ENCODE measurements at places on chromosomes 6 and 20. TPM values are rescaled to one million over a fixed set of nuclear protein-coding genes. Genes with fewer than 3 reads are reported as not detected.

DNA sequence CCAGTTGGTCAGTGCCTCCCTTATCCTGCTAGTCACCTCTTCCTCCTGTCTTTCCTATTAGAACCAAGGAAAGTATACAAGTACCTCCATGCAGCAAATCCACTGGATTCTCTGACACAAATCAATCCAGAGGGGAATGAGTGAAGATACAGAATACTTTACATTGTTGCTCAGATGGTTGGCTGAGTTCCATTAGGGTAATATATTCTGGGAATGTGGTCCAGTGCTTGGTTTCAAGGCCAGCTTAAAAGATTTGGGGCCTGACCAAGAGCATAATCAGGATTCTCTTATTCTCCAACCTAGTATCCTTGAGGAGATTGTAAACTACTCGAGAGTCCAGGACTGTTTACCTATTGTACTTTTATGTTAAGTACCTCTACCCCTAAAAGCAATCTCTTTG lies 23.0 kb downstream of the CARMIL1 start:
- DNase-seq = no peak

DNA sequence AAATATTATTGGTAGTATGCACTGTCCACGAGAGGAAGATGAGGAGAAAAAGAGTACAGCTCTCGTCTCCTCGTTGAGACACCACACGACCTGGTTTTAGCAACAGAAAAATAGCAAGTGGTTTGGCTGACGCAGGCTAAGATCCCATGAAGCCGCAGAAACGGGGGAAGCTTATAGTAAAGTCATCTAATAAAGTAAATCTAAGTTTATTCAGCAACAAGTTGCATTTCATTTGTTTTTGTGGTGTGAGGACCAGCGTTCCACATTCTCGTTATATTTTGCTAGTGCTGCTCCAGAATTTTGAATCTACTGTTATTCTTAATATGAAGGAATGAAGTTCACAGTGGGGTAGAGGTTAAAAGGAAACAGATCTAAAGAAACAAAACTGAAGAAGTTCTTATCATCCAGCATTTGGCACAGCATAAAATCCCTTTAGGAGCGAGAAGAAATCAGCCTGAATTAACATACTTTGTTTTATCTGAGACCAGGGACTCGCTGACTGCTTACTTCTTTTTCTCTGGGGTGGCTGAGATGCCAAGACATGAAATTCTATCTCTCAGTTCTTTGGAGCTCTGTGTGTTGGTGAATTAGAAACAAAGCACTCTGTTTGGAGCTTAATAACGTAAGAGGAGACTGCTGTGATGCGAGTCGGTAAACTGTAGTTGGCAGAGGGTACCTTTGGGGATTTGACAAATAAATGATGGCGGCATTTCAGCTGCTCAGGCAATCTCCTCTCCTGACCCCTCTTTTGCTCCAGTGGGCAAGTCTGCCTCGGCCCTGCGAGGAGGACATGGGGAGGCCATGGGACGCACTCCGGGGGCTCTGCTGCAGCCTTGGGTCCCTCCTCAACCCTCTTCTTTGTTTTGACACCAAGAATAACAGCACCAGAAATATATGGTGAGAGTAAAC lies 24.9 kb upstream of the IRF4 start:
- DNase-seq = no peak

- no peak for DNase-seq
These were observed 204.5 kb downstream of the ZDHHC14 start for GRCh38 chr6:157585274-157586087.

Gene EPHA7
- not detected for total RNA-seq

Gene C6orf58
- total RNA-seq = not detected

Gene SLC22A16
- not detected for total RNA-seq
